ENCODE measurements at places on chromosomes 4 and X. TPM values are rescaled to one million over a fixed set of nuclear protein-coding genes. Genes with fewer than 3 reads are reported as not detected.

The MAGEE1 gene
- 10.5 TPM for total RNA-seq

DNA sequence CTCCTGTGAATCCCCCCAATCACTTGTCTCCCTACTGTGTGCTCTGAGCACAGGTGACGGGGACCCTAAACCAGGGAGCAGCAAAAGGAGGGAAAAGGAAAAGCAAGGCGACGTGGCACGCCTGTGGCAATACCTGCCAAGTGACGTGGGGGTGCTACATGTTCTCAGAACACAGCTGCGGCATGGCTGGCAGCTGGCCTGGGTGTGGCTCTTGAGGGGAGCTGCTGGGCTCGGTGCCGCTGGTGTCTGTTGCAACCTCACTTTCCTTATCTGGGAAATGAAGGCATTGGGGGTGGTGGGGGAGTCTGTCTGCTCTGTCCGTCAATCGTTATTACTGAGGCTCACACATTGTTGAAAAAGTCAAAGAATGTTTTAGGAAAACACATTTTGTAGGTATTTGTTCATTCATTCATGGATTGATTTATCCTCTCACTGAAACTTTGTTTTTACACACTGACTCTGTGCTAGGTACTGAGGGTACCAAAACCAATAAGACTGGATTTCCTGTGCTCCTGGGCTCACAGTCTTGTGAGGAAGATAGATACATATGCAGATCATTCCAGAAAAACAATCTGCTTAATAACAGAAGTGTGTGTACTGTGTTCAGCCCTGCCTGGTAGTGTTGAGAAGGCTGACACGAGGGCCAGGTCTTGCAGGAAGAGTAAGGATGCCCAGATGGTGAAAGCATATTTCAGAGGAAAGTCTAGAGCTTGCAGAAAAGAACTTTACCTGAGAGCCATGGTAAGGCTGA, 217.6 kb downstream of the PTTG2 start:
- peaks cover 39% of the 10 kb centered on the region for H3K4me1 ChIP-seq
- H3K27ac ChIP-seq: peak overlapping the region; percentile 39
- H3K4me3 ChIP-seq: peak overlapping the region; percentile 6
- peak; percentile 34 for DNase-seq

DNA sequence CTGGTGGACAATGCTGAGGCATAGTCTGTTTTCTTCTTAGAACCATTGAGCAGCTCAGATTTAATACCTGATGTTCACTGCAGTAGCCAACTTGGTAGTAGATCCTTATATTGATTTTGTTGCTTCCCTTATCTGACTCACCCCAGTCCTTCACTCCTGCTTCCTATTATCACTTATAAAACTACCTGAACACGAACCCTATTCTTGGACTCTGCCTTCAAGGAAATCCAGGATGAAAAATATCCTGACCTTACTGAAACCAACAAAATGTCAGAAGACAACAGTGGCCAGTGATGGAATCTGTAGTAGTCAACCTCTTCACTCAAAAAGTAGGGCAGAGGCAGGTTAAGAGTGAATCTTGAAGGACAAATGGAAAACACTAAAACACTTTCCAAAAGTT, 98.1 kb downstream of the CPEB2 start:
- H3K27ac ChIP-seq: no peak overlapping the region
- no peak overlapping the region for H3K4me3 ChIP-seq
- no peaks in the 10 kb centered on the region for H3K4me1 ChIP-seq
- no peaks in the 10 kb centered on the region for H3K36me3 ChIP-seq

GRCh38 chrX:84358271-84358670, 144.0 kb downstream of the HDX start:
- no peak overlapping the region for H3K27ac ChIP-seq
- DNase-seq: no peak
- no peaks in the 10 kb centered on the region for H3K27me3 ChIP-seq
- no peak overlapping the region for H3K4me3 ChIP-seq
- no peaks in the 10 kb centered on the region for H3K4me1 ChIP-seq

The CLCN3 gene
- total RNA-seq: 37.5 TPM

DNA sequence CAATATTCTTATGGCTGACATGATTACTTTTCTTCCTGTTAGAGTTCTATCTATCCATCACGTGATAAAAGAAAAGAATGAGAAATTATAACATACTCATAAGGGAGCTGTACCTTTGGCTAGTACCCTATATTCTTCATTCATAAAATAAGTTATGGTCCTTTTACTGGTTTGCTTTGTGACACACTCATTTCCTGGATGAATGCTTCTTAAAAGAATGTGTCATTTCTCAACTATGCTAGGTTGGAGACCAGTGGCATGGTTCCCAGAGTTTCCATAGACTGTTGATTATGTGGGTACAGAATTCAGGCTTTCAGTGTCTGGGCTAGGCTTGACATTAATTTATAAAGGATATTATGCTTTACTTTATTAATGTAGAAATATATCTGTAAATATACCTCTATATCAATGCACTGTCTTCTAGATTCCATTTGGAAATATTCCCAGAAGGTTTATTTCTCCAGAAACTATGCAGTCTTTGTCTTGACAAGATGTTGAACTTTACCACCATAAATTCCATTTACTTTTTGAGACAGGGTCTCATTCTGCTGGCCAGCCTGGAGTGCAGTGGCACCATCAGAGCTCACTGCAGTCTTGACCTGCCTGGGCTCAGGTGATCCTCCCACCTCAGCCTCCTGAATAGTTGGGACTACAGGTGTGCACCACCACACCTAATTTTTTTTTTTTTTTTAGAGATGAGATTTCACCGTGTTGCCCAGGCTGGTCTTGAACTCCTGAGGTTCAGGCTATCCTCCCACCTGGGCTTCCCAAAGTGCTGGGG, 23.8 kb downstream of the NUDT6 start:
- no peaks in the 10 kb centered on the region for H3K36me3 ChIP-seq
- no peaks in the 10 kb centered on the region for H3K27me3 ChIP-seq
- H3K27ac ChIP-seq: no peak overlapping the region
- no peak for DNase-seq

The TLR10 gene
- total RNA-seq: 0.28 TPM

DNA sequence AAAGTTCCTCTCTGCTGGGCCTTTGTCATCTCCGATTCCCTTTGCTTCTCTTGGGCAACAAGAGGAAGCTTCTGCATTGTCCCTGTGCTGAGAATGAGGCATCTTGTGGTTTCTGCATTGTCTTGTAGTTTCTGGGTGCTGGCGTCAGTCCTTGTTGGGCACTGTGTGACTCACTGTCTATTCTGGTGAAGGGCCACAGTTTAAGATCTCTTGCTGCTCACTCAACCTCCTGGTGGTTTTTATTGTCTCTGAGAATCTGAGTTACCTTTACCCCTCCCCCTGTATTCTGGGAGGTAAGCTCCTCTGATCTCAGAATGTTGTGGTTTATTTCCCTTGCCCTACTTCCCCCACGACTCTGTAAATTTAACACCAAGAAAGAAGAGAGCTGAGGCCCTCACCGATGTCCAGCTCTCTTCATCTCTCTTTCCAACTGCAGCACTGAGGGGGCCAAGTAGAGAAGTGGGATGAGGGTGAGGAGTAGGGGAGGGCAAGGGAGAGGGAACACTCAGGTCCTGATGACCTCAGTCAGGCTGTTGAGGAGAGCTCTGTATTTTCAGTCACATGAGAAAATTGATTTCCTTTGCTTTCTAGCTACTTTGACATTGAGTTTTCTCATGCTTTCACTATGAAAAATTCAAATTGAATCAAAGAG, 441.6 kb upstream of the PITX2 start:
- H3K36me3 ChIP-seq: no peaks in the 10 kb centered on the region
- no peaks in the 10 kb centered on the region for H3K27me3 ChIP-seq
- DNase-seq: no peak
- no peak overlapping the region for H3K4me3 ChIP-seq
- H3K27ac ChIP-seq: no peak overlapping the region

GRCh38 chr4:27764526-27764837, 903.8 kb downstream of the STIM2 start:
- DNase-seq: no peak
- no peaks in the 10 kb centered on the region for H3K4me1 ChIP-seq
- H3K27me3 ChIP-seq: no peaks in the 10 kb centered on the region
- H3K27ac ChIP-seq: no peak overlapping the region
- no peaks in the 10 kb centered on the region for H3K36me3 ChIP-seq
- H3K4me3 ChIP-seq: no peak overlapping the region

Measured in CD4-positive, alpha-beta memory T cell (primary cell).